T-helper 17 cell (primary cell): ENCODE measurements at places on chromosomes 13 and 19.

GRCh38 chr13:47126432-47126831 lies 229.6 kb upstream of the HTR2A start:
- no peak for DNase-seq

DNA sequence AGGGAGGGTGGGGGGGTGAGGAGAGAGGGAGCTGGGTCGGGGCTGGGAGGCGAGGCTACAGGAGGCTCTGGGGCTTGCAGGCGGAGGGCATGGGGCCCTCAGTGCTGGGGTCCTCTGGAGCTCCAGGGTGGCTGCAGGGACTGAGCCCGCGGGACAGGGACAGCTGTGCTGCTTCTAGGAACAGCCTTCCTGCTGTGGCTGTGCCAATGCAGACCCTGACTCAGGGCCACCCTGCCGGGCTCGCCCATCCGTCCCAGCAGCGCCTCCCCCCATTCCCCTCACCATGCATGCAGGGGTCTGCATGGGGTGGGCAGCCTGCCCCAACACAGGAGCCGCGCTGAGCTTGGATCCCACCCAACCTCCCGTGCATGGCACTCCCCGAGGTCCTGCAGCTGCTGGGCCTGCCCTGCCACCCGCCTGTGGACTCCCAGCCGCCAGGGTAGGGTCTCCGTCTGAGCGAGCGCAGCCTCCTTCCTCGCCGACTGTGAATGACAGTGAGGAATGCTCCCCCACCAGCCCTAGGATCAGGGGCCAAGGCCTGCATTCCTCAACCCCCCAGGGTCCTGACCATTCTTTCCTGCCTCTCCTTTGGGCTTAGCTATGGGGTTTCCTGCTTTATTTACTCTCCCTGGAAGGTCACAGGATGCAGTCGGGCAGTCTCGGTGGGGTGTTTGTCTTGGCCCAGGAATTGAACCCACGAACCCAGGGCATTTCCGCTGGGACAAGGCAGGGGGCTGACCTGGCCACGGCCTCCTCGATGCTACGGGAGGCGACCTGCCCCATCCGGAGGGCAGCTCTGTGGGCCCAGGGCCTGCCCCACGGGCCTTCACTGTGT lies 23.4 kb downstream of the CEBPG start:
- DNase-seq: no peak

DNA sequence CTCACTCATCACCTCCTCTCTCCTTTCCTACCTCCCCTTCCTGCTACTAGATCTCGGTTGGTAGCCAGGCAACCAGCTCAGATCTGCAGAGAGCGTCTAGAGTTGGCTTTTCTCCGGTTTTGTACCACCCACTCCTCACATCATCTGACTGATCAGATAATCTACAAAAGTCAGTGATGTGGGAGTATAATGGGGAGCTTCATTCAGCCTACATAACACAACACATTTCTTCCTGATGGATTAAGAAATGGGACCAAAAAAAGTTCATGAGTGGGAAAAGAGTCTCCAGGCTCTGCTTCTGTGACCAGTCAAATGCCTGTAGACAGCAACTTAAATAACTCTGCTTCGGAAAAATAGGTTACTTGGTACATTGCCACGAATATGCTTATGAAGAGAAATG lies 279.8 kb downstream of the DCLK1 start:
- no peak for DNase-seq

GRCh38 chr13:98918771-98919170 lies 59.1 kb downstream of the DOCK9 start:
- no peak for DNase-seq

DNA sequence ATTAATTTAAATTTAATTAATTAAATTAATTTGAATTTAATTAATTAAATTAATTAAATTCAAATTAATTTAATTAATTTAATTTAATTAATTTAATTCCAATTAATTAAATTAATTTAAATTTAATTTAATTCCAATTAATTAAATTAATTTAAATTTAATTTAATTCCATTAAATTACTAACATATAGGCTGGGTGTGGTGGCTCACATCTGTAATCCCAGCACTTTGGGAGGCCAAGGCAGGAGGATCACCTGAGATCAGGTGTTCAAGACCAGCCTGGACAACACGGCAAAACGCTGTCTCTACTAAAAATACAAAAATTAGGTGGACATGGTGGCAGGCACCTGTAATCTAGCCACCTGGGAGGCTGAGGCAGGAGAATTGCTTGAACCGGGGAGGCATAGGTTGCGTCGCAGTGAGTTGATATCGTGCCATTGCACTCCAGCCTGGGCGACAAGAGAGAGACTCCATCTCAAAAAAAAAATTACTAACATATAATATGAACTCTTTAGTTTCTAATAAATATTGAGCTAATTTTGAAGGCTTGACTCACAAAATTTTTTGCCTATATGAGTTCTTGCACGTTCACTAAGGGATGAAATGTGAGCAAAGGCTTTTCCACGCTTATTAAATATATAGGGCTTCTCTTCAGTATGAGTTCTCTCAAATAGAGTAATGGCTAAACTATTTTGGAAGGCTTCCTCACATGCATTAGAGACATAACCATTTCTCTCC lies 9.0 kb upstream of the USP29 start:
- no peak for DNase-seq

GRCh38 chr19:9848762-9849161 lies 13.6 kb downstream of the PIN1 start:
- no peak for DNase-seq

GRCh38 chr19:35085947-35086346 lies 29.7 kb upstream of the FXYD3 start:
- DNase-seq: no peak

- no peak for DNase-seq
Observed at GRCh38 chr19:56748378-56748777, 76.8 kb upstream of the ZNF835 start.

DNA sequence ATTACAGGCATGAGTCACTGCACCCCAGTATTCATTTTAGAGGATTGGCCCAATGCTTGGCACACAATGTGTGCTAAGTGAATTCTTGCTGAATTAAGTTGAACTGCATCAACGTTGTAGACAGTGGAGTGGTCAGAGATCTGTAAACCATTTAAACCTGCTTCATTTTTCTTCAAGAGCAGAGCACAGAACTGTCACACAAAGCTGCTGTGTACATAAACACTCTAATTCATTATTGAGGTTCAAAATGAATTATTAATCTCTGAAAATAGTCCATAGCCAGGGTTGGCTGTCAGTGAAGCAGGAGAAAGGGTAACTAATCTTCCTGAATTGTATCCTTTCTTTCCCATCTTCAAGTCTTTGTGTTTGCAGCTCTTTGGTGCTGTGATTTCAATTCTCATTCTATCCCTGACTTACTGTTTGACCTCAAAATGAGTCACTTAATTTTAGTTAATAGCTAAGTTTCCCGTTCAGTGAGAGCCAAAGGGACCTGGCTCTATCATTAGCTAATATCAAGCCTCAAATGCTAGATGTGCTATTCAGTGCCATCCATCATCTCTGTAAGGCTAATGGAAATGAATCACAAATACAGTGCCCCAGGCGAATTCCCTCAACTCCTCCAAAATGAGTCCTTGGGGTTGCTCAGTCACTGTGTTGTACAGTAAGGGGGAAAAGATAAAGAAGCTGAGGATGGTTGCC lies 77.0 kb upstream of the TSC22D1 start:
- no peak for DNase-seq

GRCh38 chr13:61765181-61765742 lies 349.6 kb upstream of the PCDH20 start:
- no peak for DNase-seq

GRCh38 chr19:39553082-39553652 lies 13.2 kb upstream of the EID2 start:
- DNase-seq: no peak

GRCh38 chr13:24083722-24084421 lies 76.6 kb upstream of the SPATA13 start:
- DNase-seq: no peak

- DNase-seq: peak; percentile 79
Observed at GRCh38 chr19:14496029-14496833, at the start of gene GIPC1. TSS of gene GIPC1 (minus strand) at chr19:14496127. CDS start at chr19:14482976, 13,151 bp downstream.

GRCh38 chr13:40637643-40638042 lies 28.8 kb downstream of the FOXO1 start:
- no peak for DNase-seq

GRCh38 chr19:648904-649801 lies 9.5 kb downstream of the FGF22 start:
- DNase-seq: no peak

GRCh38 chr19:48152551-48152950 lies 17.6 kb downstream of the LIG1 start:
- DNase-seq: peak; percentile 65

DNA sequence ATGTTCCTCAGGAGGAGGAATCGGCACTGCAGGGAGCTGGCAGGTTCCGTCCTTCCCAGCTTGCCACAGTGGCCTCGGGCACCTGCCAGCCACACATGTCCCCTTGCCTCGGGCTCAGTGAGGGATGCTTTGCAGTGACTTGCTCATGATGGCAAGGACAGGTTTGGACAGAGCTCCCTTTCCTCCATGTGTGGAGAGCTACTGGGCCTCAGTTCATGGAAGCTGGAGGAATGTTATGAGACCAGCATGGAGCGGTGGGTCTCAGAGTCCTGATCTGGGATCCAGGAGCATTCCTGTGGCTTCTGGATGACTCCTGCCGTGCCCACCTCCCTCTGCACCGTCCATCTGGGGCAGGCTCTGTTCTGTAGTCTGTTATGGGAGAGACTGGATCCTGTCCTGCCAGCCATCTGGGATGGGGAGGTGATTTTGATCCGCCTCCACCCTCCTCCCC lies 59.2 kb downstream of the SIPA1L3 start:
- no peak for DNase-seq

GRCh38 chr19:12800466-12800770 lies 1.2 kb downstream of the PRDX2 start:
- no peak for DNase-seq

- DNase-seq: no peak
Observed at GRCh38 chr13:51976423-51976822, 34.8 kb downstream of the ATP7B start.

- DNase-seq: no peak
Observed at GRCh38 chr19:29596885-29597525, 9.1 kb upstream of the POP4 start.

DNA sequence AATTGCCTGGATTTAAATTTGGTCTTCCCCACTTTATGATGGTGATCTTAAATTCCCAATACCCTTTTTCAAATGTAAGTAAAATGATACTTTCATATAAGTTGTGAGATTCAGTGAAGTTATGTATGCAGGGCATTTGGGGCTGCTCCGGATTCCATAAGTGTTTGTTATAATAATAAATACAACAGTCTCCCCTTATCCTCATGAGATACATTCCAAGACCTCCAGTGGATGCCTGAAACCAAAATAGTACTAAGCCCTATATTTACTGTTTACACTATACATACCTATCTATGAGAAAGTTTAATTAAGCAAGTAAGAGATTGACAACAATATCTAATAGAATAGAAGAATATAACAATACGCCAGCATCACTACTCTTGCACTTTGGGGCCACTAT lies 2237.8 kb downstream of the PCDH9 start:
- no peak for DNase-seq

DNA sequence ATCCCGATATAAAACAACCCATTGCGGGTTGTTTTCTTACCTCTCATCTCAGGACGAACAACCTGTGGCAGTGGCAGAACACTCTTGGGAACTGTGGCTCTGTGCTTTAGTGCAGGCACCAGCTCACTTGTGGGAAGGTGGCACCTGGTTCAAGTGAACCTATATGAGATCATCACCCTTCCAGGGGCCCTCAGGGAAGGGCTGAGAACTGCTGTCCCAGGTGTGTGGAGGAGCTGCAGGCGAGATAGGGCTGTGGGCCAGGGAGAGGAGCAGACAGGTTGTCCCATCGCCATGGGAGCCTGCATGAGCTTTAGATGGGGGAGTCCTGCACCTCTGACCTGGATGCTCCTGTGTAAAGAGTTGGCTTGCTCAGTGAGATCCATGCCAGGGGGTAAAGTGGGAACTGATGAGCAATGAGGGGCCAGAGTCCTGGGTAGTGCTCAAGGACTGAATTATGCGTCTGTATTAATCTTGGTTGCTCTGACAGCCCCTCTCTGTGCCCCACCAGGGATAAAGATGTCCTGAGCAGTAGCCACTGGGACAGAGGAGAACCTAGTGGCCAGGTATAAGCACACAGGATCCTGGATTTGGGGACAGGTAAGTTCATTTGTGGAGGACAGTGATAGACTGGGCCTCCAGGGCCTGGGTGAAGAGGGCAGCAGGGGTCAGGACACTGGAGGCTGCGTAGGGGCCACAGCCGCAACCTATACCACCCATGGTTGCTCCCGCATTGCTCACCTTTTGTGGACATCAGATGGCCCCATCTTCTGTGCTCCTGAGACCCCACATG lies 8.7 kb downstream of the CEACAM4 start:
- DNase-seq: no peak

GRCh38 chr13:25771641-25772478 lies 280.0 kb downstream of the SHISA2 start:
- DNase-seq: no peak

- DNase-seq: no peak
Observed at GRCh38 chr13:78299832-78300623, 303.3 kb downstream of the POU4F1 start.

DNA sequence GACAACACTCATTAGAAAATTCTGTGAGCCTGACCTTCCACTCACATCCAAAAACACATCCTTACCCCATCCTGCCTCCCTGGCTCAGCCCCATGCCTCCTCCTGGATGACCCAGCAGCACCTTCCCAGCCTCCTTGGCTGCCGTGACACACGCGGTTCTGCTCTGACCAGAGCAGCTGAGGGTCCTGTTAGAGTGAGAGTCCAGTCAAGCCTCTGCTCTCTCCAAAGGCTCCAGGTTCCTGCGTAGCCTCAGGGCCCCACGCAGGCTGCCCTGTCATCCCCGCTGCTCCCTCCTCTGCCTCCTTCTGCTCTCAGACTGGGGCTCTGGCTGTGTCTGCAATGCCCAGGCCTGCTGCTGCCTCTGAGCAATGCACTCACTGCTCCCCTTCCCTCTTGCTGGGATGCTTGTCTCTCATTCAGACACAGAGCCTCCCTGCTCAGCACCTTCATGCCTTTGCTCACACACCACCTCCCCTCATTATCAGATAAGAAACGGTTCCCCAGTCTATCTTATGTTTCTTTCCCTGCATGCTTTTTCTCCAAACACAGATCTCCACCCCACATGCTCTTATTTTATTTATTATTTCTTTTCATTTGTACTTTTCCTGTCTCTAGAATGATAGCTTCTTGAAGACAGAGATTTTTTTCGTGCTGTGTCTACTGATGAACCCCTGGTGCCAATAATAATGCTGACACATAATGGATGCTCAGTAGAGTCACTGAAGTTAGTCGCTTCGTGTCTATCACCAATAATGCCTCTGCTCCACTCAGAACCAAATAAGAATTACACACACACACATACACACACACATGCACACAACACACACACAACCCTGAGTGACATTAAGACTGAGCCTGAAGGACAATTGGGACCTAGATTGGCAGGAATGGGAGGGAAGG lies 10.2 kb upstream of the SIGLEC6 start:
- DNase-seq: no peak

DNA sequence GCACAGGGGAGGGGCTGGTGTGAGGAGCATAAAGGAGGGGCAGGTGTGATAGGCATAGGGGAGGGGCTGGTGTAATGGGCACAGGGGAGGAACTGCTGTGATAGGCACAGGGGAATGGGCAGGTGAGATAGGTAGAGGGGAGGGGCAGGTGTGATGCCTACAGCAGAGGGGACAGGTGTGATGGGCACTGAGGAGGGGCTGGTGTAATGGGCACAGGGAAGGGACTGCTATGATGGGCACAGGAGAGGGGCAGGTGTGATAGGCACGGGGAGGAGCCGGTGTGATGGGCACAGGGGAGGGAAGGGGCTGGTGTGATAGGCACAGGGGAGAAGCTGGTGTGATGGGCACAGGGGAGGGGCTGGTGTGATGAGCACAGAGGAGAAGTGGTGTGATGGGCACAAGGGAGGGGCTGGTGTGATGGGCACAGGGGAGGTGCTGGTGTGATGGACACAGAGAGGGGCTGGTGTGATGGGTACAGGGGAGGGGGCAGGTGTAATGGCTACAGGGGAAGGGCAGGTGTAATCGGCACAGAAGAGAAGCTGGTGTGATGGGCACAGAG lies 39.5 kb upstream of the POP4 start:
- no peak for DNase-seq
